Effector CD4-positive, alpha-beta T cell (primary cell): ENCODE measurements at places on chromosomes 13 and 19.

GRCh38 chr13:32497589-32497988 lies 41.0 kb downstream of the N4BP2L2 start:
- DNase-seq = no peak

DNA sequence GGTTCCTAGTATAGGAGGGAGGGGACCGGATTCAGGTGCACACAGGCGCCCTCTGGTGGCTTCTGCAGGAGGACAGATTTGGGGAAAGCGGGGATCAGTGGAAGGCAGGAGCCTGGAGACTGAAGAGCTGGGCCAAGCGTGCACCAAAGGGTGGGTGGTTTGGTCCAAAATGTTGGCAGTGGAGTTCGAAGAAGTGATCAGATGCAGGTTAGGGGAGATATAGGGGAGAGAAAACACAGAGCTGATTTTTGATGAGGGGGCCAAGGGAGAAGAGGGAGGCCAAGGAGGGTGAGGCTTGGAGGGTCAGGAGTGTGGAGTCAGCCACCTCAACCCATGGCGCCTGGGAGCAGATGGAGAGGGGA lies 6.8 kb upstream of the CARM1 start:
- DNase-seq = peak; percentile 74

DNA sequence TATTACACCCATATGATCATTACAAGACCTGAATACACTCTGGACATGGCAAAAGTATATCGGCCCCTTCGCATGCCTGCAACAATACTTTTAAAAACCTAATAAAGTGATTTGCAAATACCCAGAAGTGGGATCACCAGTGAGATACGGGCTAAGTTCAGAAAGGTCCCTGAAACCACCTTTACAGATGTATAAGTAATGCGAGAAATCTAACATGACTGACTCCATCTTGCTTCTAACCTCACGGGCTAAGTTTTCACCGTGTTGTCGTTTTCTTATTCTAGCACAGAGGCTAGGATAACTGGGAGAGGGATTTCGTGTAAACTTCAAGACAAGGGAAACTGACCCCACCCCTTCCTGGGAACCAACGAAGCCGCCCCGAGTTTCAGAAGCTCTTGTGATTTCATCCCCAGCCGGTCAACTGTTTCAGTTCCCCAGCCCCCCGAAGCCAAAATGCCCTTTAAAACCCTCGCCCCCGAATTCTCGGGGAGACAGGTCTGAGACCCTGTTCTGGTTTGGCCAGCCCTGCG lies 703 bp downstream of the NEK3 start:
- DNase-seq = no peak

GRCh38 chr13:65856431-65856830 lies 1373.7 kb downstream of the PCDH9 start:
- no peak for DNase-seq

DNA sequence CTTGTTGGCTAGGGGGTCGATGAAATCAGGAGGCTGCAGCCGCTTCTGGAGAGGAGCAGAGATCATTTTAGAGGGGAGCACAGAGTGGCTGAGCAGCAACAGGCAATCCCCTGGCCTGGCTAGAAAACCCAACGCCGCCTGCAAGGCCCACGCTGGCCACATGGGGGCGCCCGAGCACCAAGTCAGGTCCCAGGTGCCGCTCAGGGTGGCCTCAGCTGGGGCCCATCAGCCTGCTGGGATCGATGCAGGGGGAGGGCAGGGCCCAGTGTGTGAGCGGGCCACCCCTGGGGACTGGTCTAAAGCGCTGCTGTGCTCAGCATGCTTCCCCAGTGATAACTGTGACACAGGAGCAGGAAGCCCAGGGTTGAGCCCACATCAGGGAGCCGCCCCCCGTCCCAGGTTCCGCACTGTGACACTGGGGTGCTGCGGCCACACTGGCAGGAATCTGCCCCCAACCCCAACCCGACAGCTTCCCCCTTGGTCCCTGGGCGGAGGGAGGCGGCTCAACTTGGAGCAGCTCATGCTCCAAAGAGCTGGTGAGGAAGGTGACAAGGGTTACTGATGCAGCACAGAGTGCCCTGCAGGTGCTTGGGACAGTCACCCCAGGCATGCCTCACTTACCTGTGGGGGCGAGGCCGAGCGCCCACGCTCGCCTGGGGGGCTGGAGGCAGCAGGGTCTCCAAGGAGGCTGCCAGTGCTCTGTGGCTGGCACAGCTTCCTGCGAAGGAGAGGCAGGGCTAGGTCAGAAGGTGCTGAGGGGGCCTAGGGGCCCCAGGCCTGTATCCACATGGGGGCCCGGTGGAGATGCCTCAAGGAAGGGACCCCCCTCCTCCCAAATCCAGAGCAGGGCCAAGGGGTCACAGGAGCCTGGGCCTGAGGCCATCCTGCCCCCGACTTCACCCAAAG lies 13.3 kb upstream of the ISYNA1 start:
- peak; percentile 82 for DNase-seq

DNA sequence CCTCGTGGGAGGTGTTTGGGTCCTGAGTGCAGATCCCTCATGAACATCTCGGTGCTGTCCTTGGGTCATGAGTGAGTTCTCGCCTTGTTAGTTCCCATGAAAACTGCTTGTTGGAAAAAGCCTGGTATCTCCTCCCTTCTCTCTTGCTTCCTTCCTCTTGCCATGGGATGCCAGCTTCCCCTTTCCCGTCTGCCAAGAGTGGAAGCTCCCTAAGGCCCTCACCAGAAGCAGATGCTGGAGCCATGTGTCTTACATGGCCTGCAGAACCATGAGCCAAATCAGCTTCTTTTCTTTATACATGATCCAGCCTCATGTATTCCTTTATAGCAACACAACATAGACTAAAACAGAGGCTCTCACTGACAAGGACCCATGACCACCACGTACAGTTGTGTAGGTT lies 8.2 kb downstream of the ADGRE2 start:
- DNase-seq = no peak

DNA sequence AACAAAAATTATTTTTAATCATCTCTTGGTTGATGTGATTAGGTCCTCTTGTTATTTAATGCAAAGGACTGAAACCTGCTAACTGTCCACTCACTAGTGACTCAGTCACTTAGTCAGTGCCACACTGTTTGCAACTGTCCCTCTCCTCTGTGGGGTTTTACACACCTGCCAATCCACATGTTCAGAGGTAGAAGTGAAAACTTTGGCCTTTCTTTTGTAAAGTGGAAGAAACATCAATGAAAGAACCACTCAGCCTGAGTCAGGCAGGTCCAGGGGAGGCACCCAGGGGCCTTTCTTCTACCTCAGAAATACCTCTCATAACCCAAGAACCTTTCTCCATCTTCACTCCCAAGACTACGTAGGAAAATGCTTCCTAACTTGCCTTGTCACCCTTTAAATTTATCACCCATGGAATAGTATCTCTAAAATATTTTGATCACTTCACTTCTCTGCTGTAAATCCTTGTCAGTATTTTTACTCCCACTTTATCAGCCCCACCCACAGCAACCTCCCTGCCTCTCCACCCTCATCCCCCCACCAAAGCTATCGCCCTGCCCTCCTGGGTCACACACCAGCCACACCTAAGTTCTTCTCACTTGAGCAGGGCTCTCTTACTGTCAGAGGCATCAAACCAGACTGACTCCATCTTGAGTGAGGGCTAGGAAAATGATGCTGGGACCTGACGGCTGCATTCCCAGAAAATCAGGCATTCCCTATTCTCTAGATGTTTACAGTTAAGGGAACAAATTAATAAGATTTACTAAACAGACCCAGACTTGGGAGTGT lies 29.6 kb upstream of the EEF1AKMT1 start:
- DNase-seq = no peak

GRCh38 chr19:5547881-5548280 lies 19.9 kb downstream of the TINCR start:
- DNase-seq = no peak

DNA sequence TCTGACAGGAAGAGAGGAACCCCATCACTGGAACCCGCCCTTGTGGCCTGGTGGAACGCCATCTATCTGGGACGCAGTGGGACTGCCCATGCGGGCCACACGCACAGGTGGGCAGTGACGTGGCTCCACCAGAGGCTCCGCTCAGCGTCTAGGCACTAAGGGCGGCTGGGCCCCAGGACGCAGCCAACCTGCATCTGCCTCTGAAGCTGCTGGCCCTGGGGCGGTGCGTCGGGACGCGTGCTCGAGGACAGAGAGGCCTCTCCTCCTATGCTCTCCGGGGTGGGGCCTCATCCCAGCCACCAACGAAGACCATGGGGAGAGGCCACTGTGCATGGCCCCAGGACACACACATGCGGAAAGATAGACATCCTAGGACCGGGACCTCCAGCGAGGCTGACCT lies 18.1 kb downstream of the IZUMO4 start:
- DNase-seq = no peak

DNA sequence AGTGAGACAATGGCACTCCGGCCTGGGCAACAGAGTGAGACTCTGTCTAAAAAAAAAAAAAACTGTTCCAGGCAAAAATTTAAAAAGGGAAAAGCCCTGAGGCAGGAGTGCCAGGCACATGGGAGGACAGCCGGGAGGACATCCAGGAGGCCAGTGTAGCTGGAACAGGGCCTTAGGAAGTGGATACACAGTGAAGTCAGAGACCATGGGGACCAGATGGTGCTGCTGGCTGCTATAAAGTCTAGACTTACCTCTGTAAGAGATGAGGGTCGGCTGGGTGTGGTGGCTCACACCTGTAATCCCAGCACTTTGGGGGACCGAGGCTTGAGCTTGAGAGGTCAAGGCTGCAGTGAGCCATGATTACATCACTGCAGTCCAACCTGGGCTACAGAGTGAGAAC lies 15.0 kb downstream of the HAS1 start:
- DNase-seq = no peak

DNA sequence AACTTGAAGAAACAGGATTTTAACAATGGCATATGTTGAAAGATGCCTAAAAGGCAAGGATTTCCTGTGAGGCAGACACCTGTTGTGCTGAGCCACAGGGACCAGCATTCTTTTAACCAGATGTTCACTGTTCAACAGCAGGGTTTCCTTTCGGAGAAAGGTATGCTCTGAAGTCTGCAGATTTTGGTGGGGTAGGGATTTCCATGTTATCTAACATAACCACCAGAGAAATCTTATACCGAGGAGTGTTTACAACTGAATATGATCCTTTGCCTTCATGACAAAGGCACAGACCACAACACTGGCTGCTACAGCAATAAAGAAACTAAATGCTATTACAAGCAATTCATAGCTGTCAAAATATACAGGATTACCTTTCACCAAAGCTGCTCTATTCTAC lies 48.1 kb downstream of the MPHOSPH8 start:
- DNase-seq = no peak

GRCh38 chr13:61994174-61994573 lies 578.5 kb upstream of the PCDH20 start:
- DNase-seq = no peak

GRCh38 chr13:63605962-63606361 lies 2190.3 kb upstream of the PCDH20 start:
- no peak for DNase-seq

- no peak for DNase-seq
These were observed 82.5 kb downstream of the KCTD15 start for GRCh38 chr19:33878910-33879810.

DNA sequence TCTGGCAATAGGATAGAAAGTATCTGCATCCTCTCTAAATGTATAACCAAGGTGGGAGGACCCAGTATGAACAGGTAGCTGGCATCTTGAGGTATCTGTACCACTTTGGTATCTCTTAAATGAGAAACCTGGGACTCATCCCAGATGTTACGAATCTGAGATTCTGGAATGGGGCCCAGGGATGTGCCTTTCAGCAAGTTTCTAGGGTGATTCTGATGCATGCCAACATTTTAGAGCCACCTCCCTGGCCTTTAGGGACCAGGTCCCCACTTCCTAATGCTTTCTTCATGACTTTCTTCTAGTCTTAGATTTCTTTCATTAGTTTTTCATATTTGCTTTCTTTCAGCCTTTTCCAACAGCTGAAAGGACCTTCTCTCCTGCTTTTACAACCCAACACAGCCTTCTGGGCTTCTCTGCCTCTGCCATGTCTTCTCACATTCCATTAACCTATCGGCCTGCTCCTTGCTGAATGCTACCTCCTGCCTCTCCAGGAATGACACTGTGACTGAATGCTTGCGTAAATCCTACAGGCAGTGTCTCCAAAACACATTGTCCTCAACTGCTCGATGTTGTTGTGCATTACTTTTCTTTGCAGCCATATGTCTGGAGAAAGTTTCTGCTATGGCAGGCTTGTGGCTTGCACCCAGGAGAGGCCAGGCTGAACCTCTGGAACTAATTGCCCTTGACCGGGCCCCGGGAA lies 284.0 kb downstream of the DNAJC15 start:
- no peak for DNase-seq

GRCh38 chr13:41130356-41130755 lies 2.2 kb downstream of the KBTBD6 start:
- DNase-seq = no peak

DNA sequence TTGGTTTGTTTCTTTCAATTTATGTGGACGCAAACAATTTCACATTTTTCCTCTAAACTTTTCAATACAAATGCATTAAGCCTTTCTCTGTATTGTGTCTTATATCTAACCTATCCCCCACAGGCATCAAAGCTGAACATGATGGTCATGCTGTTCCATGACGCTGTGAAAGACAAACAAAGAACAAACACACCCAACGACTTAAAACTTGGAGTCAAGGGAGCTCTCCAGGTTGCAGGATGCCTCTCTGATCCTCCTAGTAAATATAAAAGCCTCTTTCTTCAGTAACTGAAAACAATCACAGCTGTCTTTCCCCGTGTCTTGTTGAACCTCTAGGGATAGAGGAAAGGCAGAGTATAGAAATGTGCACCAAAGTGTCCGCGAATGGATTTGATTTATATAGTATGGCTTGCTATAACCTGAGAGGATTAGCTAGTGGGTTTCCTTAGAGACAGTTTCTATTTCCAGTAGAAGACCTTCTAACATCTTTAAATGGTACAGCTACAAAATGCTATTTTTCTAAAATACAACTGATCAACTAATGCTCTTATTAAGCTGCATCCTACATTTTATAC lies 43.1 kb downstream of the PCDH9 start:
- DNase-seq = no peak

DNA sequence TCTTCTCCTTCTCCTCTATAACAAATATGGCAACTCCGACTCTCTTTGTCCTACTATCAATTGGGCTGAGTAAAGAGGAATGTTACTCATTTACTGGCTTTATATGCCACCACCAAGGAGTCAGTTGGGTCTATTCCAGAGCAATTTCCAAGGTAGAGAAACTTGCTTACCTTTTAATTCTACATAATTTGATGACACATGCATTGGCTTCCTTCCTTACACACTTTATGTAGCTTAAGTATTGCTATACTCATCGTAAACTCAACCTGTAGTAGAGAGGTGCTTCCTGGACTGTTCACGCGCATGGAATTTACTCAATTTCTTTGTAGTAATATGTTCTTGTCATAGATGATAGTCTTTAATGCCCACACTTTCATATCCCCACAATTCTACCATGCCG lies 160.7 kb downstream of the LMO7 start:
- no peak for DNase-seq

DNA sequence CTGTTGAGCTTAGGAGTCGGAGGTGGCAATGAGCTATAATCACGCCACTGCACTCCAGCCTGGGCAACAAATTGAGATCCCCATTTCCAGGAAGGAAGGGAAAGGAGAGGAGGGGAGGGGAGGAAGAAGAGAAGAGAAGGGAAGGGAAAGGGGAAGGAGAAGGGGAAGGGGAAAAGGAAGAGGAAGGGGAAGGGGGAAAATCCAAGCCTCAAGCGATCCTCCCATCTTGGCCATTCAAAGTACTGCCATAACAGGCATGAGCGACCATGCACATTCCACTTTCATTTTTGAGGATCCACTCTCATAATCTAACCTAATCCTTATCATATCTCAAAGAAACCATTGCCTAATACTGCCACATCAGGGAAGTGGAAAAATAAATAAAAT lies 14.9 kb downstream of the ZNF443 start:
- DNase-seq = no peak

GRCh38 chr19:11113140-11113708 lies 24.0 kb downstream of the LDLR start:
- no peak for DNase-seq
